Ovary (tissue), 10 donors: ENCODE measurements at places on chromosomes 1 and 21. TPM values are rescaled to one million over a fixed set of nuclear protein-coding genes. Genes with fewer than 3 reads are reported as not detected.

GRCh38 chr21:45294509-45295291, 7.0 kb upstream of the POFUT2 start:
- no peaks in the 10 kb centered on the region for H3K36me3 ChIP-seq
- no peaks in the 10 kb centered on the region for H3K27me3 ChIP-seq
- H3K4me3 ChIP-seq, result no peak overlapping the region

- no peaks in the 10 kb centered on the region for H3K36me3 ChIP-seq
- H3K27me3 ChIP-seq, result no peaks in the 10 kb centered on the region
- H3K27ac ChIP-seq, result no peak overlapping the region
Observed at GRCh38 chr1:86822459-86822858, 91.5 kb downstream of the SELENOF start.

DNA sequence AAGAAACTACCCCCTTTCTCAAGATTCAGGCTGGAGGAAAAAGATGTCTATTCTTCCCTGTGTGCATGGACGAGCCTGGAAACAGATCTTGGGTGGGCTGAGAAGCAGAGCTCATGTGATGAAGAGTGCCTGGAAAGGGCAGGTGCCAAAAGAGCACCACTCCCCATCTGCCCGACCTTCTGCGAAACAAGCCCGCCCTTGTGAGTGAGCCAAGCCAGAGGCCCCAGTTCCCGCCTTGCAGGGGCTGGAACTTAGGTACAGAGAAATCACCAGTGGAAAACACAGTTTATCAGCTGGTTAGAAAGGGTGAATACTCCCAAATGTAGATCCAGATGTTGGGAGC, 26.7 kb upstream of the A3GALT2 start:
- H3K27me3 ChIP-seq, result no peaks in the 10 kb centered on the region
- peak; percentile 70 for DNase-seq
- H3K27ac ChIP-seq, result peak overlapping the region; percentile 90
- peaks cover 25% of the 10 kb centered on the region for H3K4me1 ChIP-seq
- H3K36me3 ChIP-seq, result no peaks in the 10 kb centered on the region
- H3K4me3 ChIP-seq, result peak overlapping the region; percentile 87

- no peaks in the 10 kb centered on the region for H3K27me3 ChIP-seq
- no peak for DNase-seq
- H3K4me1 ChIP-seq, result no peaks in the 10 kb centered on the region
- no peaks in the 10 kb centered on the region for H3K36me3 ChIP-seq
Observed at GRCh38 chr1:24878045-24878444, 52.0 kb downstream of the RUNX3 start.

GRCh38 chr1:222792744-222793143, 22.1 kb upstream of the DISP1 start:
- no peak overlapping the region for H3K4me3 ChIP-seq
- no peak overlapping the region for H3K27ac ChIP-seq
- DNase-seq, result no peak
- H3K27me3 ChIP-seq, result no peaks in the 10 kb centered on the region
- no peaks in the 10 kb centered on the region for H3K36me3 ChIP-seq

DNA sequence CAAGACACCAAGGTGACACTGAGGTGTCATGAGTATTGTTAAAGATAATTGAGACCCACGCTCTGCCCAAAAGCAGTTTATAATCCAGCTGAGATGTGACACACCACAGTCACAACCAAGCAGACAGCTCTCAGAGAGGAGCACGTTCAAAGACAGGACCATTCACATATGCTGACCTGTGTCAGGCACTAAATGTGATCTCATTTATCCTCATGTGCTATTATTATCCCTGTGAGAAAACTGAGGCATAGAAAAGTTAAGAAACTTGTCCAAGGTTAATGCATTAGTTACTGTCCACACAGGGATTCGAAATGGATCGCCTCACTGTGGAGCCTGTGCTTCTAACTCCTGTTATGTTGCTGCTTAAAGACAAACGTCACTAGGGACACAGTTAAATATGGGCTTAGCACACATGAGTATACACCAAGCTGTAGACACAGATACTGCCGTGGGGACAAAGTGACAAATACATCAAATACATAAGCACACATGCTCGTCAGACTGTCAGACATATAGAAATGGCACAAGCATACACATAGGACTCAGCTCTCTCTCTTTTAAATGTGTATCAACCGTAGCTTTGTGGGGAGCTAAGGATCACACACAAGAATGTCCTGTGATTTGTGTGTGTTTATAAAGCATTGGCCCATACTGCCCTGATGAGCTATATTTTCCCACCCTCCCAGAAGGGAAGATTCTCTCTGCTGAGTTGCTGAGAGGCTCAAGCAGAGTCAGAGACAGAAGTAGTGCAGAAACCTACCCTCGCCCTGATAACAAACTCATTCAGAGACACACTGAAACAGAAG, 3.5 kb upstream of the IGSF8 start:
- peaks cover 19% of the 10 kb centered on the region for H3K4me1 ChIP-seq
- H3K4me3 ChIP-seq, result no peak overlapping the region
- H3K27me3 ChIP-seq, result no peaks in the 10 kb centered on the region
- no peak overlapping the region for H3K27ac ChIP-seq

- H3K27me3 ChIP-seq, result no peaks in the 10 kb centered on the region
- no peaks in the 10 kb centered on the region for H3K4me1 ChIP-seq
- no peak overlapping the region for H3K27ac ChIP-seq
- H3K36me3 ChIP-seq, result no peaks in the 10 kb centered on the region
Observed at GRCh38 chr1:154342132-154342531, 16.8 kb downstream of the ATP8B2 start.

GRCh38 chr1:234520908-234521817, 42.2 kb upstream of the TARBP1 start:
- no peak for DNase-seq
- H3K27me3 ChIP-seq, result no peaks in the 10 kb centered on the region
- H3K27ac ChIP-seq, result no peak overlapping the region
- H3K4me1 ChIP-seq, result peaks cover 3% of the 10 kb centered on the region

- H3K36me3 ChIP-seq, result peaks cover 3% of the 10 kb centered on the region
- no peak overlapping the region for H3K27ac ChIP-seq
- no peak overlapping the region for H3K4me3 ChIP-seq
- H3K4me1 ChIP-seq, result no peaks in the 10 kb centered on the region
Observed at GRCh38 chr1:53080041-53080440, 18.0 kb downstream of the PODN start.

DNA sequence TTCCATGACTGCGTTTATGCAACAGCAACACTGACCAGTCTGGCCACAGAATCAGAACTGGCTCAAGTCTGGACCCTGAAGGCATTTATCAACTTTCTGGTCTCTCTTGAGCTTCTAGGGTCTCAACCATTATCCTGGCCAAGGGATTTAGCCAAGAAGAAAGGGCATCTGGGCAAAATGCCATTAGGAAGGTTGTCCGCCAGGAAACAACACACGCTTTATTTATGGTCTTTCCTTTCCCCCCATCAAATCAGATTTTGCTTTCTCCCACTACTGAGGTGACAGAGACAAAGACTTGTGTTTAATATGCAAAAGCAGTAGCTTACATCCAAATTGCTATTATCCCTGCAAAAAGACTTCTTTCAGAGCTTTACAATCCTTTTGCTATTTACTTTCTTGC, 81.6 kb upstream of the PPP2R5A start:
- H3K4me1 ChIP-seq, result no peaks in the 10 kb centered on the region
- H3K27me3 ChIP-seq, result no peaks in the 10 kb centered on the region
- H3K27ac ChIP-seq, result no peak overlapping the region
- no peak for DNase-seq

DNA sequence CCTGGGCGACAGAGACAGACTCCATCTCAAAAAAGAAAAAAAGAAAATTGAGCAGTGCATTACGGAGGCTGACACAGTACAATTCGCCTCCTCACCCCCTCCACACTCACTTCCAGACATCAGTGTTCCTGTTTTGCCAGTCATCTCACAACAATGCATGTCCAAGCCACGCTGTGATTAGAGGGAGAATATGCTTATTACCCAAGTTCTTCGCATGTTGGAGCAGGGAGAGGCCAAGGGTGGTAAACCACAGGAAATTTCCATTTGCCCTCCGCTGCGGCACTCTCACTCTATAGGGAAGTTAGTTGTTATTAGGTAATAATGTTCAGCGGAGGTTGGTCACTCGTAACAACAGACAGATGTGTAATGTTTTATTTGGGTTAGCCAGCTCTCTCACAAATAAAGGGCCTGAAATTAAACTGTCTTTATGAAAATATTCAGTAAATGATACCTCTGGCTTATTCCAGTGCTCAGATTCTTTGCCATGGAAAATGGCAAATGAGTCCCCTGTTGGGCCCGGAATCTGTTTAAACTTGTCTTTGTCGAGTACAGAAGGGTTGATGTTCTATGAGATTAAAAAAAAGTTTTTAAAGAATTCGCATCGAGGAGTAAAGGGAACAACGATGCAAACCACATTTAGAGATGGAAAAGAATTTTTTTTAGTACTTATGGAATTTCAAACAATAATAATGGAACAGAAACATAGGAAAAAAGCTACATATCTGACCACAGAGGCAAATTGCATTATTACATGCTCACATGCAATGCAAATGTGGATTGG, 33.1 kb downstream of the KCNJ15 start:
- no peaks in the 10 kb centered on the region for H3K36me3 ChIP-seq
- H3K27ac ChIP-seq, result no peak overlapping the region
- no peaks in the 10 kb centered on the region for H3K4me1 ChIP-seq
- no peaks in the 10 kb centered on the region for H3K27me3 ChIP-seq
- no peak overlapping the region for H3K4me3 ChIP-seq

DNA sequence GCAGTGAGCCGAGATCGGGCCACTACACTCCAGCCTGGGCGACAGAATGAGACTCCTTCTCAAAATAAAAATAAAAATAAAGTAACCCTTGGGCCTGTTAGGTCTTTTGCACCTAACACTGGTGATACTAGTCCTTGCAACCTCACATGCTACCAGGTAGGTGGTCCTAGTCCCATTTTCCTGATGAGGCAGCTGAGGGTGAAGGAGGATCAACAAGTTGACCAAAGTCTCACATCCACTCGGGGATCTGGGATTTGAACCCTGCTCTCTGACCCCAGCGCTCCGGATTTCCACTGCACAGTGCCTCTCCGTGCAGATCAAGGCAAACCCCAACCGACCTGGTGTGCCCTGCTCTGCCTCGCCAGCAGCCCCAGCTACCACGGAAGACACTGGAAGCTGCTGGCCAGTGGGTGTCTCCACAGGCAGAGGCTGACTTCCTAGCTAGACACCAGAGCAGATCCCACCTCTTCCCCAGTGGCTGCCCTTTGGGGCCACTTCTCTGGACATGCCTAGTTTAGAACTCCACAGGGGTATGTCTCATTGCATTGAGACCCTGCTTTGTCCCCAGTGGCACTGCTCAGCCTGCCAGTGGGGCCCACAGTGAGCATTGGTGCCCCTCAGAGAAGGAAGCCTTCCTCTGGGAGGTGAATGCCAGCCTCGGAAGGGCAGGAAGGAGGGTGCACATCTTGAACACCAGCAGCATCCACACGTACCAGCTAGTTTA, 27.6 kb downstream of the LDLRAP1 start:
- no peak for DNase-seq
- H3K27ac ChIP-seq, result no peak overlapping the region
- no peaks in the 10 kb centered on the region for H3K36me3 ChIP-seq
- peaks cover 11% of the 10 kb centered on the region for H3K4me1 ChIP-seq

- no peaks in the 10 kb centered on the region for H3K27me3 ChIP-seq
- no peaks in the 10 kb centered on the region for H3K4me1 ChIP-seq
- no peak overlapping the region for H3K4me3 ChIP-seq
- peak; percentile 45 for DNase-seq
- no peaks in the 10 kb centered on the region for H3K36me3 ChIP-seq
Observed at GRCh38 chr1:48681476-48682305, 95.0 kb downstream of the BEND5 start.

Gene ATAD3C
- polyA plus RNA-seq, result 4.3 TPM

DNA sequence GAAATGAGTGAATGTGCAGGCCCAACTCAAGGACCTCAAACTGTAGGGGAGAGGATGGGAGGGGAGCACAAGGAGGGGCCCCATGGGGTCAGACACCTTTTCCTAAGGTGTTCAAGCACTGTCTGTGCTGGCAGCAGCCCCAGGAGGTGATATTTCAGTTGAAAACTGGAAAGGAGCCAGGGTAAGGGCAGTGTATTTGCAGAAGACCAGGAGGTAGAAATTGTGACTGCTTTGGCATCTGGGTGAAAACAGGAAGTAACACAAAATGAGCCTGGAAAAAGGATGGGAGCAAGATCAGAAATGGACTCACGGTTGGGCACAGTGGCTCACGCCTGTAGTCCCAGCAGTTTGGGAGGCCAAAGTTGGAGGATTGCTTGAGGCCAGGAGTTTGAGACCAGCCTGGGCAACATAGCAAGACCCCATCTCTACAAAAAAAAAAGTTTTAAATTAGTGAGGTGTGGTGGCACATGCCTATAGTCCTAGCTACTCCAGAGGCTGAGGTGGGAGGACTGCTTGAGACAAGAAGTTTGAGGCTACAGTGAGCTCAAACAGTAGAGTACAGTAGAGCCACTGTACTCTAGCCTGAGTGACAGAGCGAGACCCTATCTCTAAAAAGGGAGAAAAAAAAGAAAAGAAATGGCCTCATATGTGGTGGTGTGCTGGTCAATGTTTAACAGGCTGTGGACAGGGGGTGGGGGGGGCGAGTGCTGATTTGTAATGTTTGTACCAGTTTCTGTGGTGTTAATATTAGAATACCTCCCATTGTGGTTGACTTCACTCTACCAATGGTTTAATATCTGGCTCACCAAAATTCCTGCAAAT, 76.2 kb upstream of the ANGPTL1 start:
- DNase-seq, result peak; percentile 32
- H3K27me3 ChIP-seq, result no peaks in the 10 kb centered on the region
- peaks cover 3% of the 10 kb centered on the region for H3K4me1 ChIP-seq
- no peak overlapping the region for H3K4me3 ChIP-seq

Gene BARHL2
- polyA plus RNA-seq, result not detected

- H3K27ac ChIP-seq, result no peak overlapping the region
- no peaks in the 10 kb centered on the region for H3K4me1 ChIP-seq
- no peak overlapping the region for H3K4me3 ChIP-seq
Observed at GRCh38 chr1:220726634-220727033, 21.5 kb upstream of the MTARC2 start.

Gene HPDL
- 0.12 TPM for polyA plus RNA-seq

DNA sequence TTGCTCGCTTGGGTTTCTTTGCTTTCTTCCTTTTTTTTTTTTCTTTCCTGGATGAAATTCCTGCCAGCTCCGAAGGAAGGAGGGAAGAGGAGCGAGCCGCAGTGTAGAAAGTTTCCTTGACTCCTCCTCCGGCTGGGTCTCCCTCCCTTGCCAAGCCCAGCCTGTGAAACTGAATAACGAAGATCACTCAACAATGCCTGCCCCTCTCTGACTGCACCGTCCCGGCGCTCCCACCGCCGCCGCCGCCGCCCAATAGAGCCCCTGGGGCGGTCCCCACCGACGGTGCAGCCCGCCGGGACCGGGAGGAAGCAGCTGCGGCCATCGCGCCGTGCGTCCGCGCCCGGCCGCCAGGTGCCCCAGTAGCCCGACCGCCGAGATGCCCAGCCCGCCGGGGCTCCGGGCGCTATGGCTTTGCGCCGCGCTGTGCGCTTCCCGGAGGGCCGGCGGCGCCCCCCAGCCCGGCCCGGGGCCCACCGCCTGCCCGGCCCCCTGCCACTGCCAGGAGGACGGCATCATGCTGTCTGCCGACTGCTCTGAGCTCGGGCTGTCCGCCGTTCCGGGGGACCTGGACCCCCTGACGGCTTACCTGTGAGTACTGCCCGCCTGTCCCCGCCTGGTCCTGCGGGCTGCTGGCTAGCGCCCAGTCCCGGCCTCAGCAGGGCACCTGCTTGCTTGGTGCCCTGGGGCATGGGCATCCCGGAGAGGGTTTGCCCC, at the start of gene LGR6:
LGR6 (plus strand) TSS at position 186 of the 714 bp plus-strand sequence; CDS start at position 377, 191 bp downstream.
- no peak within 1 kb of the TSS for H3K27ac ChIP-seq
- no peaks in the 10 kb centered on the region for H3K36me3 ChIP-seq
- no peak within 1 kb of the TSS for H3K4me3 ChIP-seq
- no peaks in the 10 kb centered on the region for H3K27me3 ChIP-seq

Gene TMEM61
- not detected for polyA plus RNA-seq

Gene CD101
- polyA plus RNA-seq, result 1.1 TPM

Gene PPIAL4G
- not detected for polyA plus RNA-seq

GRCh38 chr1:242811092-242811840, 286.8 kb upstream of the PLD5 start:
- no peak overlapping the region for H3K27ac ChIP-seq
- no peaks in the 10 kb centered on the region for H3K36me3 ChIP-seq
- H3K27me3 ChIP-seq, result no peaks in the 10 kb centered on the region
- H3K4me3 ChIP-seq, result no peak overlapping the region
- H3K4me1 ChIP-seq, result no peaks in the 10 kb centered on the region
